Islet precursor cell (in vitro differentiated cells): ENCODE measurements at places on chromosomes 2 and 18.

DNA sequence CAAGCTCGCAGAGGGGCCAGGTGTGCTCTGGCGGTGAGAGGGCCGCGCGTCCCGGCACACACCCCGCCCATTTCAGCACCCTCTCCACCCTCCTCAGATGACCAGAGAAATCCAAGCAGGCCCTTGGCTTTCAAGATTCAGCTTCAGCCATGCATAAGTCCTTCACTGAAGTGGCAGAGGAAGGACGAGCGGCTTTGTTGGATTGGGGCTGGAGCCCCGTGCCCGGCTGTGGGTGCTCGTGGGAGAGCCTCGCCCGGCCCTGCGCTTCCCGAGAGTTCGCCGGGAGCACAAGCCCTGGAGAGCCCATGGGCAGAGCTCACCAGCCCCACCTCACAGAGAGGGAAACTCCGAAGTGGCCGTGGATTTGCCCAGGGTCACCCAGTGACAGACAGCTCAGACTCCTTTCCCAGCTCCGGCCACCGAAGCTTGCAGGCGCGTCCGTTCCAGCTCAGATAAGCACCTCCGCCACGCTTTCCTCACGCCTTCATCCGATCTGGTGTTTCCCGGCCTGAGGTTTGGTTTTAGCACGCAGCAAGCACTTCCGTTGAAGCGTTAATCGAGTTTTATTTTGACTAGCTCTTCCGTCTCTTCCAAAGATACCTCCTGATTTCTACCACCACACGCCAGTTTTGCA is 45.6 kb upstream of the MTCL1 start:
- no peak for DNase-seq

- DNase-seq = no peak
Observed at GRCh38 chr2:67240507-67240906, 156.6 kb upstream of the ETAA1 start.

GRCh38 chr2:207041786-207042554 is 102.7 kb downstream of the CPO start:
- DNase-seq = no peak

DNA sequence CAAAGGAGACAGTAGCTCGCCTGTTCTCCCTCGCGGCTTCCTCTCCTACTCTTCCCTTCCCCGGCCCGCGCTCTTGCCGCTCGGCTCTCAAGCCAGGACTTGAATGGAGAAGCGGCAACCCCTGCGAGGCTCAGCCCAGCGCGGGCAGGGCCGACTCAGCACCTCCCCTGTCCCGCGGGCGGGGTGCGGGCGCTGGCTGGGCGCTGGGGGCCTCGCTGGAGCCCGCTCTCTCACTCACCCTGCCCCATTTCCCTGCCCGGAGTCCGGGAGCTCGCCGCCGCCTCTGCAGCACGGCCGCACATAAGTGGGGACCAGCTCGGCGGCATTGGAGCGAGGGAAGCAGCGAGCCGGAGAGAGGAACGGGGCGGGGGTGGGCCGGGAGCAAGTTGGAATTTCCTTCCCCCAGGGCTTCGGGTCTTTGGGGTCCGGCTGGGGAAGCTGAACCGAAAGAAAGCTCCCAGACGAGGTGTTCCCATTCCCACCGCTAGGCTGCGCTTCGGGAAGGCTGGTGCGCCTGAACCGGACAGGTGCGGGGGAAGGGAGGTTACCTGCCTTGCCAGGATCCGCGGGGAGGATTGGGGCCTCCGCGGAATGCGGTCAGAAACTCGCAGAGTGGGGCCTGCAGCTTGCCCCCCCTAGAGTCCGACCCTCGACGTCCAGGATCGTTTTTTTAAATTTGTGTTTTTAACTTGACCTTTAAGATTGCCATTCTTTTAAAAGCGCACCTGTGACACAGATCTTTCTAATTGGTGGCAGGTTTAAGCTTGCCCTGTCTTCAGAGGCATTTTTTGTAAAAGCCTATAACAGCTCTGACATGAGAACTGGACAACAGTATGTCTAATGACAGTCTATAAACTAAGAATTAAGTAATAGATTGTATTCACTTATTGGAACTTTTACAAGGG is at the start of gene COBLL1:
COBLL1 (minus strand) TSS at position 105 of the 905 bp plus-strand sequence. CDS start 627 bp downstream, outside the sequence.
- peak; percentile 92 for DNase-seq

DNA sequence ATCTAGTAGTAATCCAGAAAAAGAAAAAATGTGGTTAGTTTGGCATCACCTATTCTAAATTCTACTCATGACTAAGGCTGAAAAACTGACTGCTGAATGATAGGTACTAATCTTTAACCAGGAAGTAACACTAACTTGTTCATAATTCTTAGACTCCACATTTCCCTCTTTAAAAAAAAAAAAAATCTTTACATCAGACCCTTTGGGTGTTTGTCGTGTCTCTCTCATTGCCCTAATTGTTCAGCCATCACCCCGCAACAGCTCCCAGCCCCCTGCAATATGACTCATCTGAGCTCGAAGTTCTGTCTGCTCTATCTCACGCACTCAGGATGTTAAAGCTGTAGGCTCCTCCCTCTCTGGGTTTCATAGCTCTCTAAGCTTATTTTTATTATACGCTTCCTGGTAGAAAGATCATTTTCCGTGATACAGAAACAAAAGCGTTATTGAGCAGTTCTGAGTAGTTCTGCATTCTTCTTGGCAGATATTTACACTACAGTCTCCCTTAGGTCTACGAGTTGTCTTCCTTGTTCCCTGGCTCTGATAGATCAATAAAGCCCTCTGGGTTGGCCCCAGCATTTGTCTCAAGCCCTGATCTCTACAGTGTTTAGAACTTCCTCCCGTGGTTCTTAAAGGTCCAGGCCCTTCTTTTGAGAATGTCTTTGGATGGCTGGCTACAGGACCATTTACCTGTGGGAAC is 95.6 kb downstream of the TNFRSF11A start:
- no peak for DNase-seq
